CD4-positive, alpha-beta T cell treated with Interleukin-4 for 1 hour (primary cell): ENCODE measurements at places on chromosomes 7 and 10.

DNA sequence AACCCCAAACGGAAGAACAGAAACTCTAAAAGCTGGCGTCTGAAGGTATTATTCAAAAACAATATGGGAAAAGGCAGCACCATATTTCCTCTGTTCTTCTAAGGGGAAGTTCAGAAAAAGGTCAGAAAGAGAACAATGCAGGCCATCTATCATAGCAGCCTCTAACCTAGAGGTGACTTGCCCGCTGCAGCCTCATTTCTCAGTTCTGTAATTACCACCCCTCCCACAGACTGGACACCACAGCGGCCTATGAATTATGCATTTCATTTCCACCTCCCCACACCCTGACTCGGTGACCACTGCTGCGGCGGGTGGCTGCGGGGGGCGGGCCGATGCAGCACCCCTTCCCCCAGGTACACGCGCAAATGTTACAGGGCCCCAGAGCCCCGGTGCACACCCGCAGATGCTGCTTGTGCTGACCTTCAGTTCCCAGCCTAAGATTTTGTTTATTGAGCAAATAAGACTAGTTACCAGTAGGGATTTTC, 125.5 kb downstream of the CLEC2L start:
- peak; percentile 48 for DNase-seq

DNA sequence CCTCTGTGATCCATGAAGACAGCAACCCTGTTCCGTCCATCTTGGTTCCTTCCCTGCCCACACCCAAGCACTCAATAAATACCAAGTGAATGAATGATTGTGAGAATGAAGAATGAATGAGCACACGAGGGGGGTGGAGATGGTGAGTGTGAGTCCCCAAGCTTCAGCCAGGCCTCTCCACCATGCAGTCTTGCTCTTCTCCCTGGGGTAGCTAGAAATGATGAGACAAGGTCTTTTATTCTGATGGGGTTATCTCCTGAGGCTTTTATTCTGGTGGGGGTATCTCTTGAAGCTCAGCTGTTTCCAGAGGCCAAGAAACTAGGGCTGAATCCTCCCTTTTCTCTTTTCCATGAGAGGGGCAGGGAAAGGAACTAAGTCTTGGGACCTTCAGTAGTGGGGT, 57.0 kb downstream of the ELFN1 start:
- no peak for DNase-seq

DNA sequence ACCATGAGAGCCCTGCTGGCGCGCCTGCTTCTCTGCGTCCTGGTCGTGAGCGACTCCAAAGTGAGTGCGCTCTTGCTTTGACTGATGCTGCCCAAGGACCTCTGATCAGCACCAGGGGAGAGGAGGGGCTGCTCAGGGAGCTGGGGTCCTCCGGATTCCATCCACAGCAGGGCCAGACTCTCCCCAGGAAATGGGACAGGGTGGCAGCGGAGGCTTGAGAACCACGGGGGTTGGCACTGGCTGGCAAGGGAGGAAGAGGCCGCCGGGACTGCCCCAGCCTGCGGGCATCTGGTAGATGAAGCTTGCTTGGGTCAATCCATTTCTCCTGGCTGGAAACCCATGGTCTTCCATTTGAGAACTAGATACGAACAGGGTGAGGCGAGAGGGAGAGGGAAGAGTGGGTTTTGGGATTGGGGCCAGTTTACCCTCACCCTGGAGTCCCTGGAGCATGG, 647 bp downstream of the PLAU start:
- DNase-seq, result no peak

- DNase-seq, result no peak
These were observed 37.0 kb downstream of the CHCHD3 start for GRCh38 chr7:133044722-133045473.

DNA sequence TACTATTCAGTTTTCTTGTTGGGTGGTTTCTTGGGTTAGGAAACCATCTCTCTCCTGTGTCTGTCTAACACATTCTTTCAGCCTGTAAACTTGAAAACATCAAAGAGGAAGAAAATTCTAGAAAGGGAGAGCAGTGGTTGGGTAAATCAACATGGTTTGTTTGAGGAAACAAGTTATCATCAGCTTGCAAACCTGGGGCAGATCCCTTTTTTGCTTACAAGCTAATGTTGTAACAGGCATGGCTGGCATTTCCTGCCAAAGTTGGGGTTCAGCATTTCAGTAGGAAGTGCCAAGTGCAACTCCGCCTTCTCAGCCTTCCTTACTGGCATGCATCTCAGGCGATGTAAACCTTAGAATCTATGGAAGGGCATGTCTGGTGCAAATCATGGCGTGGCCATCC, 112.6 kb downstream of the EEPD1 start:
- DNase-seq, result no peak

GRCh38 chr10:128369101-128369650, 243.0 kb upstream of the MKI67 start:
- DNase-seq, result no peak

DNA sequence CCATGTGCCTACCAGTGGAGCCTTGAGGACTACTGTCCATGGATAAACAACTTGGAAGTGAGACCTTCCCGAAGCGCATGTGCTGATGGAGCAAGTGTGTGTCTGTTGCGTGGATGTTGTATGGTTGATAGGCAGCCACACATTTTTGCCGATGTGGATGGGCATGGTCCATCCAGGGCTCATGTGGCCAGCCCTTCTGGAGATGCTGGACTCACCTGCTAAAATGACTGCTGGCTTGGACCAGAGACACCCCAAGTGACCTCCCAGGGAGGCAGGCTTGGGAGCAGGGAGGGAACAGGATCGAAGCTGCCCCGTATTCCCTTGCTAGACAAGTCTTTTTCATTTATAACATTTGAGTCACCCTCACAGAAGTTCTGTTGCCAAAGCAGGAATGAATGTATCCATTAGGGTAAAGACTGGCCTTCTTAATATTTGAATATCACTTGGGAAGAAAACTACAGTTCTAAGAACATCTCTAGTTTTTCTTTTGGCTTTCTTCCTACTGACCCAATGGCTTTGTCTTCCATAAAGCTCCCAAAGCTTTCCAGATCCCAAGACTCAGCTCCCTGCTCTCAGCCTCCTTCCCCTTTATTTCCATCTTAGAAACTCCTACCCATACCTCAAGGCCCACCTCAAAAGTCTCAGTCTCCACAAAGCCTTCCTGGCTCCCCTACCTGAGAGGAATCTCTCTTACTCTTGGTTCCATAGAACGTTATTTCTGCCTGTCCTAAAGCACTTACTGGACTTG, 3.0 kb downstream of the PTPRE start:
- DNase-seq, result no peak

DNA sequence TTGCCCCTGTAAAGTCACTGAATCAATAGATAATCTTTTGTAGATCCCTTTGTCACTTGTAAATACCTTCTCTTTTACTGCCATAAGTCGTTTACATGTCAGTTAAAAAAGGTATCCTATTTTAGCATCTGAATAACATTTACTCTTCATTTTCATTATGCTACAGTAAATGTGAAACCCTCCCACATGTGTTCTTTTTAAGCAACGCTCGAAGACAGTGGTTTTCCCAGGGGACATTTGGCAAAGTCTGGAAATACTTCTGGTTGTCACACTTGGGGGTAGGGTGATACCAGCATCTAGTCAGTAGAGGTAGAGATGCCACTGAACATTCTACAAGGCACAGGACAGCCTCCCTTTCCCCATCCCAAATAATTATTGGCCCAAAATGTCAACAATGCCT, 23.7 kb downstream of the ATAD1 start:
- no peak for DNase-seq

GRCh38 chr10:107649249-107649648, 484.7 kb upstream of the SORCS1 start:
- DNase-seq, result no peak

DNA sequence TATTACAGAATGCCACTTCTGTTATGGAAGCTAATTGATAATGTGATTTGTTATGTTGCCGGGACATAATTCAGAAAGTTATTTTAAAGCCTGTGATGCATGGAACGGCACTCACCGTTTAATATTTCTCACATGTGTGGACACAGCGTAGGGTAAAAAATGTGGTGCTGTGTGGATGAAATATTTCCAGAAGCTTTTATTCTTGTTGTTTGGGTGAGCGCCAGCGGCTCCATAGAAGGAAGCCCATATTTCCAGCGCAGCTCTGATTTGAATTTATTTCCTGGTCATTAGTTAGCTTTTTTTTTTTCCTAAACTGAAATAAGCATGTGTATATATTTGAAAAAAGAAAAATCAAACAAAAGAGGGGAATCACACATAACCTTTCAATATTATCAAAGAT, 20.2 kb upstream of the NKX6-2 start:
- DNase-seq, result no peak

GRCh38 chr7:5457245-5457735, 33.7 kb upstream of the TNRC18 start:
- DNase-seq, result no peak

DNA sequence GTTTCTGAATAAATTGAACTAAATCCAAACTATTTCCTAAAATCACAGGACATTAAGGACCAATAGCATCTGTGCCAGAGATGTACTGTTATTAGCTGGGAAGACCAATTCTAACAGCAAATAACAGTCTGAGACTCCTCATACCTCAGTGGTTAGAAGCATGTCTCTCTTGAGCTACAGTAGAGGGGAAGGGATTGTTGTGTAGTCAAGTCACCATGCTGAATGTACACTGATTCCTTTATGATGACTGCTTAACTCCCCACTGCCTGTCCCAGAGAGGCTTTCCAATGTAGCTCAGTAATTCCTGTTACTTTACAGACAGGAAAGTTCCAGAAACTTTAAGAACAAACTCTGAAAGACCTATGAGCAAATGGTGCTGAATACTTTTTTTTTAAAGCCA, 13.9 kb downstream of the MEST start:
- DNase-seq, result no peak

- DNase-seq, result no peak
These were observed 45.7 kb downstream of the SKIDA1 start for GRCh38 chr10:21479570-21480315.

DNA sequence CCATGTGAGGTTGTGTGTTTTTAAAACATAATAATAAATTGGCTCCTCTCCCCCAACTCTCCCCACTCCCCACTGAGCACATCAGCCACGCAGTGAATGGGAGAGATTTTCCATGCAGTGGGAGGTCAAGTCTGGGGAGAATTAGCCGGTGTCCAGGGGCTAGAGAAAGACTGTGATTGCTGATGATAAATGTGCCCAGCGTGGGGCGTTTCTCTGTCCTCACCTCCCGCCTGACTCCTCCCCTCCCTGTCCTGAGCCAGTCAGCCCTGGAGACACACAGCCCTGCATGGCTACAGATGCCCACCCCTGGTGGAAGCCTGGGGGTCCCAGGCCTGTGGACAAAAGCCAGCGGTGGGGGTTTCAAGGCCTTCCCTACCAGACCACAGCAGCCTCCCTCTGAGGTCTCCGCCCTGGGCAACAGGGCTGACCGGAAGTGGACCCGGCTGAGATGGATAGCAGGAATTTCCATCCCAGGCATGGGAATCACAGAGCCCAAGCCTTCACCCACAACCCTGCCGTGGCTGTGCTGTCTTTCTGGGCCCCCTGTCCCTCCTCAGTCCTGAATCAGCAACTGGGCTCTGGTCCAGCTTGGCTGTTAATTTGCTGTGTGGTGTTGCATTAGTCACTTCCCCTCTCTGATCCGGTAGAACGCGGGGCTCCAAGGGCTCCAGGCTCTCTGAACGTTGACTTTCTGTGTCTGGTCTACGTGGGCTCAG, 46.8 kb upstream of the SLC29A3 start:
- DNase-seq, result no peak

GRCh38 chr10:117987244-117987909, 59.4 kb downstream of the RAB11FIP2 start:
- no peak for DNase-seq

- DNase-seq, result no peak
These were observed 9.6 kb upstream of the CFAP70 start for GRCh38 chr10:73368238-73368637.

DNA sequence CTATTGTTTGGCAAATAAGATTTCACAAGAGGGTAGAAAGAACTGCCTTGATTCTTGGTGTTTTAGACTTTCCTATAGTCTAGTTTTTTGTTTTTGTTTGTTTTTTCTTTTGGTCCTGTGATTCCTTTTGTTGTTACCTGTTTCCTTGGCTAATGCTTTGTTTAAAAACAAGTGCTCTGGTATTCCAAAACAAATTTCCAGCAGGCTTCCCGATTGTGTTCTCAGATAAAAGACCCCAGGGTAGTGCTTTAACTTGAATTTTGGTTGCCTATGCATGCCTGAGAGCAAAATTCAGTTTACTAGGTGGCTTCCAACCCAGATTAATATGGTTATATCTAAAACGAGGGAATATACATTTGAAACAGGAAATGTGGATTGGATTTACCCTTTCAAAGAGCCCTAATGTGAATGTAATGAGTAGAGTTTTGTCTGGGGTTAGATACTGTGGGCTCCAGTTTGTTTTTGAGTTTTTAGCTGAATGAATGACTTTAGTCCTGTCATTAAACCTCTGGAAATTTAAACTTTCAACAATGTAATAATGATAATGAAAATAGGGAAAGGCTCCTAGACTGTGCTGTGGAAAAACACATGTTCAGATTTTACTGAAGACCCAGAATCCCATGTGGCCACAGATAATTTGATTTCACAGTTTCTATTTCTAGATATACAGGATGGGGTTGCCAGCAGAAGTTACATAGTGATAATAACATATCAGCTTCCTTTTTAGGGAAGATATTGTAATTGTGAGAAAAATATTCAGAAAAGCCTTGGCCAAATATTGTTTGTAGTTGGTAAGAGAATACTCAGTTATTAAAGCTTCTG, 23.9 kb downstream of the AUTS2 start:
- DNase-seq, result no peak

DNA sequence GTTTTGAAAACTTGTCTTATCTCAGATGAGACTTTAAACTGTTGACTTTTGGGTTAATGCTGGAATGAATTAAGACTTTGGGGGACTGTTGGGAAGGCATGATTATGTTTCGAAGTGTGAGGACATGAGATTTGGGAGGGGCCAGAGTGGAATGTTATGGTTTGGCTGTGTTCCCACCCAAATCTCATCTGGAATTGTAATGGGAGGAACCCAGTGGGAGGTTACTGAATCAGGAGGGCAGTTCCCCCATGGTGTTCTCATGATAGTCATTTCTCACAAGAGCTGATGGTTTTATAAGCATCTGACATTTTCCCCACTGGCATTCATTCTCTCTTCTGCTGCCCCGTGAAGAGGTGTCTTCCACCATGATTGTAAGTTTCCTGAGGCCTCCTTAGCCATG, 13.8 kb upstream of the POT1 start:
- no peak for DNase-seq

DNA sequence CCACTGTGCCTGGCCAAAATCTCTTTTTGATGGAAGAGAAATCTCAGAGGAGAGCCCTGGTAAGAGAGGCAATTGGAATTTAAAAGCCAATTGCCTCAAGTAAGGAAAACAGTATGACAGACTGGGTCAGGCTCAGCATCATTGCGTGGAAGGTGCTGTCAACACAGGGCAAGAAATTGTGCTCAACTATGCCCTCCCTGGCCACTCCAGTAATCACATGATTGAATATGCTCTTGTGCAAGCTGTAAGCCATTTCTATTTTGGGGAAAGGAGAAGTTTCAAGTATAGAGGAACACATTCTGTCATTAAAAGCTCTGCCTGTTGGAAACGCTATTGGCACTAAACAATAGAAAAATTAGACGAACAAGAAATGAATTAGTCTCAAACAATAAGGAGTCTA, 1127.7 kb downstream of the REEP3 start:
- no peak for DNase-seq

- no peak for DNase-seq
These were observed 74.7 kb downstream of the CUX1 start for GRCh38 chr7:101891936-101892640.
